Activated T-cell treated with anti-CD3 and anti-CD28 coated beads, Interleukin-2, amount 50 U/mL, for 48 hours (primary cell): ENCODE measurements at places on chromosomes 2 and 18.

- DNase-seq: no peak
Observed at GRCh38 chr2:223019390-223019930, 32.5 kb upstream of the KCNE4 start.

GRCh38 chr2:134372611-134373131 lies 118.8 kb downstream of the MGAT5 start:
- DNase-seq: no peak

GRCh38 chr2:111900859-111901258 lies 2.5 kb downstream of the MERTK start:
- no peak for DNase-seq

DNA sequence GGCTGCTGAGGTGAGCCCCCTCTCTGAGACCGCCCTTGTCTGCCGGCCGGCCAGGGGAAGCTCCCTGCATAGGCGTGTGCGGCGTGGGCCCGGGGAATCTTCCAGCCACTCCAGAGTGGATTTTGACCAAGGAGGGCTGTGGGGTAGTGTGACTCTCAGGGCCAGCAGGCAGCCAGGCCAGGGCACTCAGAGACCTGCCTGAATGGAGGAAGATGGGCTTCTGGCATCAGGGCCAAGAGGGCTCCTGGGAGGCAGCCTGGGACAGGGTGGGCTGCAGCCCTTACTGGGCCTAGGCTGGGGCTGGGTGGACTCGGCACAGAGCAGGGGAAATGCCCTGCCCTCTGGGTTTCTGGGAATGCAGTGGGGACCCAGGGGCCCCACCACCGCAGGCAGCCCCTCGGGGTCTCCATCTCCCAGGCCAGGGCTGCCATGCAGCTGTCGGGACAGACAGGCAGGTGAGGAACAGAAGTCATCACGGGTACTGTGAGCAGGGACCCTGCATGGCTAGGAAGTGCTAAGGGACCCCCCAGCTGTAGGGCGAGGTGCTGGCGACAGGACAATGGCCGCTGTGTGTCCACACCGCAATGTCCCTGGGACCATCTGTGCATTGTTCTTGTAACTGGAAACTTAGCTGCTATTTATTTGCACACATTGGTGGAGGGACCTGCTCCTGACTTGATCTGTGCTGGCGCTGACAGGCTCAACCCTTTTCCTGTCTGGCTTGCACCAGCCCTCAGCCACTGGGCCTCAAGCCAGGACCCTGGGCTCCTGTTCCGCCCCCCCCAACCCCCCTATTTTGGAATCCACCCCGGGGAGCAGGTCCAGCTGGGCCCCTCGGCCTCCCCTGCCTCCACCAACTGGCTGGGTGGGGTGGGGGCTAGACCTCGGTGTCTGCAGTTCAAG lies 4.1 kb downstream of the PDCD1 start:
- DNase-seq: peak; percentile 19

DNA sequence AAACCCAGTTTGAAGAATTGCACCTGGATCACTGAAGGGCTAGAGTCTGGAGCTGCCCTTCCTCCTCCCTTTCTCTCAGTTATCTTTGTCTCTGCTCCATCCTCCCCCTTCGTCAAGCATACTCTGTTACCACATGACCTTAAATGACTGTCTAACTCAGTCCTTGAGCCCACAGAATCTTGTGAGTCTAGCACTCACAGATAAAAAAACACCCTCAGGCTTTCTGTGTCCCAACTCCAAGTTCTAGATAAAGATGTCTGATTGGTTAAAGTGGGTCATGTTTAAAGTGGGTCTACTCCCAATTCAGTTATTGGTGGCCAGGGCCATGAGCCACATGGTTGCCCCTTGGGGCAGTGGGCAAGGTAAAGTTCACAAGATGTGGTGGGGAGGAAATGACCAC lies 53.5 kb upstream of the CYP1B1 start:
- DNase-seq: no peak

- no peak for DNase-seq
Observed at GRCh38 chr2:217383620-217384019, 523.8 kb upstream of the TNP1 start.

DNA sequence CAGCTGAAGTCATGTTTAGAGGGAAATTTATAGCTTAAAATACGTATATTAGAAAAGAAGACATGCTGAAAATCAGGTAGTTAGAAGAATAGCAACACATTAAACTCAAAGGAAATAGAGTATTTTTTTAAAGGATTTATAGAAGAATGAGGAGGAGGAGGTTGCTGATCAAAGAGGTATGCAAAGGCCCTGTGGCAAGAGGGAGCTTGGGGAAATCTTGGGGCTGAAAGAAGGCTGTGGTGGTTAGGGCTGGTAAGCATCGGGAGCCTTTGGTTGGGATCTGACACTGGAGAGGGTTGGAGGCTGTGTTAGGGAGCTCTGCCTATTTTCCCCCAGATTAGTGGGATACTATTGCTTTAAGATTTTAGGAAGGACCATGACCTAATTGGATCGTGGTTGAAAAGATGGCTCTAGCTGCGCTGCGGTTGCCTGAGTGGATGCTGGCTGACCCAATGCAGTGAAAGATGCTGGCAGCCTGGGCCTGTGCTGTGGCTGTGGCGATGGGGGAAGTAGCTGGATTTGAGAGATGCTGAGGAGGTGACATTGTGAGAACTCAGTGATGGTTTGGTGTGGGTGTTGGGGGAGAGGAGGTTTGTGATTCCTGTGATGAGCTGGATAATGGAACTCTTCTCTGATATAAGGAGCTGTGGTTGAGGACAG lies 11.7 kb downstream of the DGKD start:
- DNase-seq: no peak

DNA sequence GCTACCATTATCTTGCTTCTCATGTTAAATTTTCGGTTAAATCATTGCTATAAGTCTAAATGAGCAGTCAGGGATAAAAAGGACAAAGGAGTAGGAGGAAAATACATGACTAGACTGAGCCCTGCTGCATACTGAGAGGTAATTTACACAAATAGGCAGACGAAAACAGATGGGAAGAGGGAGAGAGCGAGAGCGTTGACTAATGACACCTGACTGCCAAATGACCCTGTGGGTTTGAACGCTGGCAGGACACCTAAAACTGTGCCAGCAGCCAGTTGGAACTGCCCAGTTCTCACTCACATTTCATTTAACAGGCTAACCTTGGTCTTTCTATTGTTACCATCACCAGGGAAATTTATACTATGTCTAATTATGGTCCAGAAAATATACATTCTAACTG lies 978.2 kb downstream of the CPS1 start:
- DNase-seq: no peak

DNA sequence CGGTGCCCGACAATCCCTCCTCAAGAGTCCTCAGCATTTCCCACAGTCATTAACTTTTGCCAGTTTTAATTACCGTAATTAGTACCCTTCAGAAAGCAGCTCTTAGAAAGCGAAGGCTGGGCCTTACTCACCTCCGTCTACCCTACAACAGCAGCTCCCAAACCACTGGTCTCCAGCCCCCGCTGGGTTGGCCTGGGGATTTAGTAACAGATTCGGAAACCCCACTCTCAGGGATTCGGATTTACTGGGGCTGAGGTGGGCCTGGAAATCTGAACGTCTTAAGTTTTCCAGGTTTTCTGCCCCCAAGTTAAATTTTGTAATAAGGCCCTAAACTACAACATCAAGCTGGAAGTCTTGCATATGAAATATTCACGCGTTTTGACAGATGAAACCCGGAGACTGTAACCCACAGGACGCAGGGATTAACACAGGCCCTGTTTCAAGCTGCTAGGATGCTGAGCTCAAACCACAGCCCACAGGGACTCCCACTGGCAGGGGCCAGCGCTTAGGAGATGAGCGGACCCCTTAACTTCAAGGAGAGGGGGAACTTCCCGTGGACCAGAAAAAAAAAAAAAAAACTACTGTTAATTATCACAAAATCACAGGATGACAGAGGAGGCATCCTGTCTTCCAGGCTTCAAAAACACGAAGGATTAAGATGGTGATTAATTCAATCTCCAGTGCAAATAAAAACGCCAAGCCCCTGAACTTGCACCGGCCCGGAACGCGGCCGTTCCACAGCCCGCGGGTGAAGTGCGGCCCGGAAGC lies 985 bp downstream of the ILKAP start:
- peak; percentile 33 for DNase-seq

DNA sequence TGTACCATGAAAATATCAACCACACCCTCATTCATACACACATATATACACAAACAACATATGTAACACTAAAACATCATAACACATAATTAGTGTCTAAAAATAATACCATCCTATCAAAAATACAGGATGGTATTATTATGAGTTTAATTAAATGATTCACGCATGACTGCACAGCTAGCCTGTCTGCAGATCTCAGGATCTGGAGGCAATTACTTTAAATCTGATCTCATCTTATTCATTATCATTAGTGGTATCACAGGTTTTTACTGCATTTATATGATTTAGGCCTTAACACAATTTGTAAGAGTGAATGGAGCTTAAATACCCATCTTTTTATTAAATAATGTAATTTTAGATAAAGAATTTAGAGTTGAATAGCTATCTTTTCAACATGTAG lies 443.4 kb upstream of the LINC00305 start:
- DNase-seq: no peak

DNA sequence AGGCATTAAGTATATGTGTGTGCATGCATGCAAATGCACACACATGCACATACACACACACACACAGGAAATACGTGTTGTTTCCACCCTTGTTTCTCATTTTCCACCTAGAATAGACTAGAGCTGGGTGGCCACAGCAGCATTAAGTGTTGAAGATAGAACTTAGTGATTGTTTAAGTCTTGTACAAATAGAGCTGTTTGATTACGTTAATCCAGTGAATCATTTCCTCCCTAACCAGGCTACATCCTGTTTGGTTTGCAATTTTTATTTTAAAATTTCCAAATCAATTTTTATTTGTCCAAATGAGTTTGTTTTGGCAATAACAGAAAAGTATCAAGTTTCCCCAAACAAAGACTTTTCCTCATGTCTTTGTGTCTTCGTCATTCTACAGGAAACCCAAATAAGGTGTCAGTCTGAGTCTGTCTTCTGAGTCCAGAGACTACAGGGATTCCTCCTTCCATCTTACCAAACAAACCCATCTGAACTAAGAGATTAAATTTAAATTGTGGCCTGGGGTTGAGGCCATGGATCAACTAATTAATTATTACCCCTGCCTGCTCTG lies 74.6 kb upstream of the GALNT5 start:
- no peak for DNase-seq

DNA sequence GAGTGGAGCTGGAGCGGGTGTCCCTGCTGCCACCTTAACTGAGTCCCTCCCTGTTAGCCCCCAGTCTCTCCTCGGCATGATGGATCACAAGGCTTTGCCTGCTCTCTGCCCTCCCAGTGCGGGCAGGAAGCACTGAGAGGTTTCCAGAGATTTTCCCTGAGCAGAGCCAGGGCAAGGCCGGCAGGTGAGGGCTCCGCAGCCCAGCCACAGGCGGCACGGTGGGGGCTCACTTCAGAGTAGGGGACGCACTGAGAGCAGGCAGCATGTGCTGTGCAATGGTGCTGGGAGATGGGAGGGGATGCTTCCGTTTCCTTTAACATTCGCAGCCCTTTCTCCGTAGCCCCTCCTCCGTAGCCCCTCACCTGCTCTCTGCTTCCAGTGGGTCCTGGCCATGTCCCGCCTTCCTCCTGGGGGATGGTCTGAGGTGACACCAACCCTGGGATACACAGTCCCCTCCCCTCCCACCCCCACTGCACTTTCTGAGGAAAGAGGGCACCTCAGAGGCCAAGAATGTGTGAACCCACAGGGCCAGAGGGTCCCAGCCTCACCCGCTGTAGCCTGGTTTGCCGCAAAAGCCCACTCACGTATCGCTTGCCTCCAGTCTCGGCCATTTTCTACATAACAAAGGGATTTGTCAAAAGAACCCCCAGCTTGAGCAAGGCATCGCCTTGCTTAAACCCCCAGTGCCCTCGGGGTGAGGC lies 10.7 kb downstream of the KCNF1 start:
- no peak for DNase-seq

DNA sequence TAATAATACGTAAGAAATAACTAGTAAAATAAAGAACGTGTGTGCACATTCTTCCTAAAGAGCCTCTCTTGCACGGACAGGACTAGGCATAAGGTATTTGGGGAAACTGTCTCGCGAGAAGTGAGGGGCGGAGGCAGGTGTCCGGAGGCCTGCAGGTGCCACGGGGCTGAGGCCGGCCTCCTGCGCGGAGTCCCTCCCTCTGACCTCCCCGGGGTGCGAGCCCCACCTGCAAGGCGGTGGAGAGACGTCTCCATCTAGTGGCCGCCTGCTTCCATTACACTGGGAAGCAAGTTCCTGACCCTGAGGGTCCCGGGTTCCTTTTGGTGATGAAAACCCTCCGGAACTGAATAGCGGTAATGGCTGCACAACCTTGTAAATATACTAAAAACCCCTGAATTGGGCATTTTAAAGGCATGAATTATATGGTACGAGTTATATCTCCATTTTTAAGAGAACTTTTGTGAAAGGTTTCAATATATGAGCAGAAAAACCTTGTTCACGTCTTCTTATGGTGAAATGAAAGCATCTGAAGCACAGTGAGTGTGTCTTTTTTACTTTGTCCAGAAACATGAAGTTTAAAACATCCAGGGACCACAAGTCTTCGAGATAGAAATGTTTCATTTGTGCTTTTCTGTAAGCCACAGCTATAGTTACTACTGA lies 35.5 kb upstream of the CTDP1 start:
- peak; percentile 77 for DNase-seq

DNA sequence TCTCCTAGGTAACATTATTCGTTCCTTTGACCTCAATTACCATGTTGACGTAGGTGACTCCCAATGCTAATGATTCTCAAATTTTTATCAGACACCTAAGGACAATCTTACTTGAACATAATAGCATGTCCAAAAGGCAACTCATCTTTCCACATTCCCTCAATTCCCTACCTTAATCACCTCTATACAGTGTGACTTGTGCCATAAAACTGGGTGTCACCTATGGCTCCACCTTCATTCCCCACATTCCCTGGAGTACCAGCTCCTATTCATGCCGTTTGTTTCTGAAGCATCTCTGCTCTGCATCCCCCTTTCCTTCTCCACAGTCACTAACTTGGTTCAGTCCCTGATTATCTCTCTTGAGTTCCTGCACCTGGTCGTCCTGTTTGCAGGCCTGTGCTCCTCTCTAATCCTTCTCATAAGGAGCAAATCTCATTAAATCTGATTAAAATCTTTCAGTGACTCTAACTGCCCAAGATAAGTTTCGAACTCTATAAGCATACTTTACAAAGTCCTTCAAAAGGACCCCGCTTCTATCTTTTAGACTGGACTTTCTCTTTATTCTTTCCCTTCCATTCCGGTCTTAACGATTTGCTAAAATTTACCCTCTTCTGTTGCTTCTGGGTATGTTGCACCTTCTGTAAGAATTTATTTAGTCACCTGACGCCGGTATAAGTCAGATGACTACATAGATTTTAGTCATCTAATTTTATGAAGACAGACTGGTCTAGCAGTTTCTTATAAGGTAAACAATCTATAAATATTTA lies 128.7 kb downstream of the OSBPL1A start:
- no peak for DNase-seq

DNA sequence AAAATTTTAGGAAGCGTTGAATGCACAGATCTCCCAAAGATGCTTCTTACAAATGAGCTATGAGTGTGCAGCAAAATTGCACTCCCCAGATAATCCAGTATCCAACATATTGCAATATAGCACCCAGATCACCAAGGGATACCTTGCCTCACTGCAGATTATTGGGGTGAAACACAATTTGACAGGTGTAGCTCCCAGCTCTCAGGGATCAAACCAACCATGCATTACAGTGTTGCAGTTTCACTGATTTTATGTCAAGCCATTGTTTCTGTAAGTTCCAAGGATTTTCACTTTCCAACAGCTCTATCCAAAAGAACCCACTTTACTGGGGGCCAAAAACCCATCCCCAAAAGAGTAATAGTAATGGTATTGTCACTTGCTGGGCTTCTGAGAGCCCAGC lies 10.8 kb upstream of the PRLH start:
- DNase-seq: no peak
